ENCODE measurements at places on chromosomes 12 and 14. TPM values are rescaled to one million over a fixed set of nuclear protein-coding genes. Genes with fewer than 3 reads are reported as not detected.

The SYNE3 gene
- total RNA-seq = 1.9 TPM

DNA sequence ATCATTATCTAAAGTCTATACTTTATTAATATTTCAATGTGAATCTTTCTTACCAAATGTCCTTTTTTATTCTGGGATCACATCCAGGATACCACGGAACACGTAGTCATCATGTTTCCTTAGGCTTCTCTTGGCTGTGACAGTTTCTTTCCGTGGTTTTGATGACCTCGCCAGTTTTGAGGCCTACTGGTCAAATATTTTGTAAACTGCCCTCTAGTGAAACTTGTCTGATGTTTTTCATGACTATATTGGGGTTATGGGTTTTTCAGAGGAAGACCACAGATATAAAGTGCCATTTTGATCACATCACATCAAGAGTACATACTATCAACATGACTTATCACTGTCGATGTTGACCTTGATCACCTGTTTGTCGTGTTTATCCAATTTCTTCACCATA, 14.1 kb upstream of the SERPINA6 start:
- no peak for DNase-seq

DNA sequence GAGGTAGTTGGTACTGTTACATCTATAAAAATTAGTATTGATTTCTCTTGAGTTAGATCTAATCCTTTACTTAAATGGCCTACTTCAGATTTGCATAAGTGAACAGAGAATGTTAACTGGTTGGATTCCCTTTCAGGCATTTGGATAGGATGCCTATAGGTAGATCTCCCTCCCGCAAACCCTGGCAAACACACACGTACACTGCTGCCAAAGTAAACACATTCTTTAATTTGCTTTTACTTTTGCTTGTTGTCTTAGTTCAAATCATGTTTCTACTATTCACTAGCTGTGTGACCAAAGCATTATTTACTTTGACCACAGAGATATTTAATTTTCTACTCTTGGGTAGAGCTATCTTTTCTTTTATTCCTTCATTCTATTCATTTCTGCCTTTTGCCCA, 936.1 kb upstream of the FBXO33 start:
- no peak for DNase-seq

DNA sequence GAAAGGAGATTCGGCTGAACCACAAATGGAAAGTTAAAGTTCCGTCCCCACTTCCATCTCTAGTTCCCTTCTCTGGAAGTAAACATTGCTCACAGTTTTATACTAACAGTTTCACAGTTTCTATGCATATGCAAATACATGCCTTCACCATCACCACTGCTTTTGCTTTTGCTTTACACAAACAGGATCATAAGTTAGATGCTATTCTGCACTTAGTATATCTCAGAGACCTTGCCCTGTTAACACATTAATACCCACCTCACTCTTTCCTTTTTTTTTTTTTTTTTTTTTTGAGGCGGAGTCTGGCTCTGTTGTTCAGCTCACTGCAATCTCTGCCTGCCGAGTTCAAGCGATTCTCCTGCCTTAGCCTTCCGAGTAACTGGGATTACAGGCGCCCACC, 890 bp downstream of the TEP1 start:
- no peak for DNase-seq

DNA sequence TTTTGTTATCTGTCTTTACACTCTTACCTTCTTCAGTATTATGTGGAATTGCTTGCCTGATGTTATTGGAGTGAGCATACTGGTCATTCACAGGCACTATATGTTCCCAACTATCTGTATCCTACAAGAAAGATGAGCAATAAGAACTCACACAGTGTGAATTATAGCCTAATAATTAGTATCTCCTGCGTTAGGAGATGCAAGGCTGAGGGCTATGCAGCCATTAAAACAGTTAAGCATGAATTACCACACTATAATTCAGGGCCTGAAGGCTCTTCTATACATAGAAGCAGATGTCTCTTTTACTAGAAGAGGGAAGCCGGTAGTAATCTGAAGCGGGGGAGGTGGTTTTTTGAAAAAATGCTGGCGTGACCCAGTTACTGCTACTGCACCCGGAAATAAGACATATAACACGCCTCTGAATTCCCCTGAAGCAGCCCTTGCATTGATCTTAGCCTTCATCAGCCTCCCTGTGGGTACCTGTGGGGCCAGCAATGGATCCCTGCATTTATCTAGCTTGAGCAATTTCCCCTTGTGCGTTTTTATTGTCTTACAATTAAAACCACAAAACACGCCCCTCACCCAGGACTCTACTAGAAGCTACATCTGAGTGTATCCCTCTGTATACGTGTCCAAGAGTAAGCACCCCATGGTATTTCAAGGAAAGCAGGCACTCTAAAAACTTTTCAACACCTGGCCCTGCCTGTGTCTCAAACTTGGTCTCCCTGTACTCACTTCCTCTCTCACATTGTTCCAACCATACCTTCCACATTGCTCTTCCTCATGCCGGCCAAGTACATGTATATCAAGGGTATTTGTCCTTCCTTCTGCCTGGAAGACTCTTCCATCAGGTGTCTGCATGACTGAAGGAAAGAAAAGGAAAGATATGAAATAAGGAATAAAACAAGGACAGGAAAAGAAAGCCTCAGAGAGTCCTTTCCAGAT, 210.9 kb upstream of the ARID2 start:
- DNase-seq = no peak

DNA sequence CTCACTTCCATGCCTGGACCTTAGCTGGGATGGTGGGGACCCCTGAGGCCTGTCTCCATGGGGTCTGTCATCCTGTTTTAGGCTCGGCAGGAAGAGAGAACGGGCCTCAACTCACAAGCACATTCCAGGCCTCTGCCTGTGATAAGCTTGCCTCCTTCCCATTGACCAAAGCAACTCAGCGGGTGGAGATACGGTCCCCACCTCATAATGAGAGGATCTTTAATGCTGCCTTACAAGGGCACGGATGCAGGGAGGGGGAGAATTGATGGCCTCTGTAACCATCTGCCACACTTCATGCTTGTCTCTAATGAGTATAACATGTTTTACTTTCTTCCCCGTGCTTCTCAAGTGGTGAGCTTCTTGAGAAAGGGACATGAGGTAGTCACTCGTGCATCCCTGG, 50.0 kb downstream of the GLT1D1 start:
- DNase-seq = no peak

GRCh38 chr12:131441060-131441396, 269.9 kb upstream of the SFSWAP start:
- no peak for DNase-seq

DNA sequence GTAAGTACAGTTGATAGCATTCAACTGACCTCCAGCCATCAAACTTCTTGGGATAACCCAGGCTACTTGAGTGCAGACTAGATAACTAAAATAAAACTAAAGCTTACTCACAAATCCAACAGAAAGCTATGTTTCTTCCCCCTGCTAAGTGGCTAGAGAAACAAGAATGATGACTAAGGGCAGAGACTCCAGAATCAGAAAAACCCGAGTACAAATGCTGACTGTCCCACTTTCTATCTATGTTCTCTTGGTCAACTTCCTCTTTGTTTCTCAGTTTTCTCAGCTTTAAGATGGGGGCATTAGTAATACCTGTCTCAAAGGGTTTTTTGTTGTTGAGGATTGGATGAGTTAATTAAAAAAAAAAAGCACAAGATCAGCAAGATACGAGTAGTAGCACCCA, 6.1 kb upstream of the NUAK1 start:
- no peak for DNase-seq

DNA sequence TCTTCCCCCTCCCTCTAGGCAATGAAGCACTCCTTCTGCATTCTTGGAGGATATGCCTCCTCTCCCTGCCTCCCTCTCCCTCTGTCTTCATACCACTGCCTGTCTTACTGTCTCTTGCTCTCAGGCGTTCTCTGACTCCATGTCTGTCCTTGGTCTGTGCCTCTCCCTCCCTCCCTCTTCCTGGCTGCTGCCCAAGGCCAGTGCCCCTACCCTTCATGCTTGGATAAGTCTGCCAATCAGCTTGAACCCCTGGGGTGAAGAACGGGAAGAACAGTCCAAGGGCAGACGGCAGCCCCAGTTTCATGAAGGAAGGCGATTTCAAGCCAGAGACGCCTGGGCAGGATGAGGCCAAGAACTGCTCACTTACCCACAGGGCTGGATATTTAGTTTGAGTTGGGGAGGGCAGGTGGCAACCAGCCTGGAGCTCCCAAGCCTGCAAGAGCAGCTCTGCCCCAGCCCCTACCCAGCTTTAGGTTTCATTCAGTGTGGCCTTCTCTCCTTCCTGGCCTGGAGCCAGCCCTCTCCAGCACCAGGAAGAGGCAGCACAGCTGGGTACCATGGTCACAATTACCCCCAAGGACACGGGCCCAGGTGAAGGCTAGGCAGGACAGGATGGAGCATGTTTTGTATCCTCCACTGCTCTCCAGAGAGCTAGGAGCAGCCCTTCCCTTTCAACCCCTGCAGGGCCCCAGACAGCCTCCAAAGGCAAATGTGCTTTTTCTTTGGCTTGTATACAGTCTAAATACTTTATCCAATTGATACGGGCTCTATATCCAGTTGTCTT, 35.8 kb upstream of the LTBP2 start:
- no peak for DNase-seq

DNA sequence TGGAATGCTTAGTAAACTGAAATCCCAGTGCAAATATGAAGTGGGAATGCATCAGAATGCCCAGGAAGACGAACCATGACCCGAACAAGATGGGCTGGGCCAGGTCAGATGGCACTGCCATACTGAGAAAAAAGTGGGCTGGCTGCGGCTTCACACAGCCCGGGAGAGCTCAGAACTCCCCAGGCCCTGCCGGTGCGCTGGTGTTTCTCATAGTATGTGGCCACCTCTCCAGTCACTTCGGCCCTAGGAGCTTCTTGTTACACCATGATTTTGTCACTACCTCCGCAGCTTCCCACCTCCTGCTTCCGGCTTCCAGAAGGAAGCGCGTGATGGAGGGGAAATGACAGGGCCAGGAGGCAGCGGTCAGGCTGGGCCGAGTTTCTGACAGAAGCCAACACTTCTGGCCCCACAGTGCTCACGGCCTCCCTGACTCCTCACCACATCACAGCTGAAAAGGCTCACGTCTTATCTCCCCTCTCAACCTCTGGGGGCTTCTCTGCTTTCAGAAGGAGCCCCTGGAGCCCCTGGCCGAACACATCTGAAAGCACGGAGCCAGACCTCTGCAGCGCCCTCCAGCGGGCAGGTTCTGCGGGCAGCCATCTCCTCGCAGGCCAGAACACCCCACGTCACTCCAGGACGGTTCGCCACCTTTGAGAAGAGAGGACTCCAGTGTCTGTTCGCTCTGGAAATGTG, 30.7 kb downstream of the DAD1 start:
- DNase-seq = no peak

DNA sequence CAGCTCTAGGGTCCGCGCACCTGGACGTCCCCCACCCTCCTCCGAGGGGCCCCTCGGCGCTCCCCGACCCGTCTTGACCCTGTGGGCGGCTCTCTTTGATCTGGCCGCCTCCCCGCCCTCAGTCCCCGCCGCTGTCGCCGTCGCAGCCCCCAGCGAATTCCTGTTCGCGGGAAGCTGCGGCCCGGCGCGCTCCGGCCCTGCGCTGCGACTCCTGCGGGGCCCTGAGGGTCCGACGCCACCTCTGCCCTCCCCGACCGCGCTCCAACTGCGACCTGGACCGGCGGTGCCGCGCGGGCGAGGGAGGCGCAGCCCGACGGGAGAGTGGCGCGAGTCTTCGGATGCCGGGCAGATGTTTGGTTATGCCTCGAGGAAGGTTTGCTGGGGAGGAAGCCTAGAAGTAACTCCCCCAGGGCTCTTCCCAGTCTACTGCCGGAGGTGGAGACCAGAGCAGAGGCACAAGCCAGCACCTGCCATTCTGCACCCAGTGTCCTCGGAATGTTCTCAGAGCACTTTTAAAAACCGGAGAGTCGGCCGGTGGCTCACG, 440 bp upstream of the ISM2 start:
- DNase-seq = no peak

DNA sequence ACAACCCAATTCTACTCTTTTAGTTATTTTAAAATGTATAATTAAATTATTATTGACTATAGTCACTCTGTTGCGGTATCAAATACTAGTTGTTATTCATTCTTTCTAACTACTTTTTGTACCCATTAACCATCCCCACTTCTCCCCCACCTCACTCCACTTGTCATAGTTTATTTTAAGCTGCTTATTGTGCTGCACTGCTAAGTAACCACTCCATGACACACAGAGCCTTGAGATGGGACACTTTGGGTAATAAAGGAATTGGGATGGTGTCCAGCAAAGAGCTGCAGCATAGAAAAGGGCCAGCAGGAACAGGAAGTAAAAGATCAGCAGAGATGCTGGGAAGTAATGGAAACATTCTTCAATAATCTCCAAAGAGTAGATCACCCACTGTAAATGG, 123.0 kb downstream of the RPS29 start:
- no peak for DNase-seq

- DNase-seq = no peak
Measured at GRCh38 chr14:95523051-95523814, 6.8 kb upstream of the SYNE3 start.

DNA sequence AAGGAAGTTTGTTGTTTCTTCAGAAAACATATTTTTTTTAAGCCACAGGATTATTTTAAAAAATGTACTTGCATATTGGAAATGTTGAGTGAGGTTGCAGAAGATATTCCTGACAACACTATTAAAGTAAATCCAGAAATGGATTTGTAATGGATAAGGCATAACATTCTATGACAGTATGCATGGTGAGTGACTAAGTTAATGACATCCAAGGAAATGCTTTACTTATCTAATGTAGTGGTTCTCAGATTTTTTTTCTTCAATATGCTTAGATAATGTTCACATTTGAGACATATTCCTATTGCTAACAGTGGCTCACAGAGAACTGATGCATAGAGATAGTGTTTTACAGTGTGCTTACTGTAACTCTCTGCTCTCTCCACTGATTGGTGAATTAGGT, 49.4 kb downstream of the ZDHHC17 start:
- no peak for DNase-seq

DNA sequence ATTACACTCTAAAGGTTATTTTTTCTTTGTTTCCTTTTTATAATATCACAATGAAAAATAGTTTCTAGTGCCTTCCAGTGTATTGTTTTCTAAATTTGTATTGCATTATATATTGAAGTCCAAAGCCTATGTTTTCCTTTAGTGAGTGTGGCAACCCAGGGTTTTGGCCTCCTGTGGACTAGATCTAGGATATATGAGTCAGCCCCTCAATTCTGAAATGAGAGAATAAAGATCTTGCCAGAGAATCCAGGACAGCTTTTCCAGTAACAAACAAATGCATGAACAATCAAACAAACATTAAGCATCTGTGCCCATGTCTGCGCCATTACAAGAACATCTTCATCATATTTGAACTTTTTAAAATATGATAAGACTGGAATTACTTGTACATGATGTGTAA, 70.7 kb upstream of the SSTR1 start:
- no peak for DNase-seq

- DNase-seq = no peak
Measured at GRCh38 chr12:89949457-89950195, 241.0 kb upstream of the ATP2B1 start.

DNA sequence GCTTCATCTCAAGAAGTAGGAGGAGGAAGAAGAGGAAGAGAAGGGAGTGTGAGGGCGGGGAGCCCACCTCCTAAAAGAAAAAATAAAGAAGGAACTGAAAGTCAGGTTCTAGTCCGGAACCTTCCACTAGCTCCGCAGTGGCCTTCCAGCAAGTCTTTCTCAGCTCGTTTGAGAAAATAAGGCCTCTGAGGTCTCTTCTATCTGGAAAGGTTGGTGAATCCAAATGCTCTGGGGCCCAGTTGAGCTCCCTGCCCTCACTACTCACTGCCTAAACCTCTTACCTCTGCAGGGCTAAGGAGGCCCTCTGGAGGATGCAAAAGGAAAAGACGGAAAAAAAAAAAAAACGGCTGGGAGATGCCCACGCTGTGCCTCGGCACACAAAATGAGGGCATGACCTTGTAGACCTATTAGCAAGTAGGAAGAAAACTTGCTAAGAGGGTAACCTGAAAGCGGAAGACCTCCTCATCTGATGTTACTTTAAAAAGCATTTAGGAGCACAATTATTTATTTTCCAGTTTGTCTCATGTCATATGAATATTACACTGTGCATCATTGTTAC, 35.9 kb downstream of the FBLN5 start:
- DNase-seq = no peak
